COLO829 (cell line): ENCODE measurements at places on chromosomes 7 and 10.

DNA sequence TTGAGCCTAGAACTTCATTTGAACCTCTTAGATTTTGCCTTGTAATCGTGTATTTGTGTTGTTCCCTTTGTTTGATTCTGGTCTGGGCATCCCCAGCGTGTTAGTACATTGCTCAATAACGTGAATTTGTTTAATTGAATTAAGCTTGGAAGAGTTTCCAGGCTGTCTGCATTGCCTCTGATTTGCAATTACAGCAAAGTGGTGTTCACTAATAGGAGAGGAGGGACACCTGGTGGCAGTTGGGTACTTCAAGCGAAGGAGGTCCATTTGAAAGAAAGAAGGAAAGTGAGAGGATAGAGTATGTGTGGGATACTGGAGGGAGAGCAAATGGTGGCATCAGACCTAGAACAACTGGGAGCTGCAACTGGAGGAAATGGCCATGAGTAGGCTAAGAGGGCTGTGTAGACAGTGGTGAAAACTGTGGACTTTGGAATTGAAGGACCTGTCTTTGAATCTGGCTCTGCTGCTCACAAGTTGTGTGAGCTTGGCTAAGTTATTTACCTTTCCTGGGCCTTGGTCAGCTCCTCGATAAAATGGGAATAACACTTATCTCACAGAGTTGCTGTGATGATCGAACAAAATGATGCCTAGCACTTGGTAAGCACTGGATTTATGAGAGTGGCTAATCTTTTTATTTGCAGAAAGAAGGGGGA is 15.1 kb downstream of the LSMEM1 start:
- DNase-seq: no peak

DNA sequence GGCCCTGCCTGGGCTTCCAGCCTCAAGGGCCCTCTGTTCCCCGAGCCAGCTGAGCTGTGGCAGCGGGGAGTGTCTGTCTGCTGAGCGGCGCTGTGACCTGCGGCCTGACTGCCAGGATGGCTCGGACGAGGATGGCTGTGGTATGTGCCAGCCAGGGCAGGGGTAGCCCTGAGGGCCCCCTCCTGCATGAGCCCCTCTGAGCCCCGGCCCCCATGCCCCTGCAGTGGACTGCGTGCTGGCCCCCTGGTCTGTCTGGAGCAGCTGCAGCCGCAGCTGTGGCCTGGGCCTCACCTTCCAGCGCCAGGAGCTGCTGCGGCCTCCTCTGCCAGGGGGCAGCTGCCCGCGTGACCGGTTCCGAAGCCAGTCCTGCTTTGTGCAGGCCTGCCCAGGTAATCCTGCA is 28.4 kb upstream of the ZNF467 start:
- DNase-seq: no peak

DNA sequence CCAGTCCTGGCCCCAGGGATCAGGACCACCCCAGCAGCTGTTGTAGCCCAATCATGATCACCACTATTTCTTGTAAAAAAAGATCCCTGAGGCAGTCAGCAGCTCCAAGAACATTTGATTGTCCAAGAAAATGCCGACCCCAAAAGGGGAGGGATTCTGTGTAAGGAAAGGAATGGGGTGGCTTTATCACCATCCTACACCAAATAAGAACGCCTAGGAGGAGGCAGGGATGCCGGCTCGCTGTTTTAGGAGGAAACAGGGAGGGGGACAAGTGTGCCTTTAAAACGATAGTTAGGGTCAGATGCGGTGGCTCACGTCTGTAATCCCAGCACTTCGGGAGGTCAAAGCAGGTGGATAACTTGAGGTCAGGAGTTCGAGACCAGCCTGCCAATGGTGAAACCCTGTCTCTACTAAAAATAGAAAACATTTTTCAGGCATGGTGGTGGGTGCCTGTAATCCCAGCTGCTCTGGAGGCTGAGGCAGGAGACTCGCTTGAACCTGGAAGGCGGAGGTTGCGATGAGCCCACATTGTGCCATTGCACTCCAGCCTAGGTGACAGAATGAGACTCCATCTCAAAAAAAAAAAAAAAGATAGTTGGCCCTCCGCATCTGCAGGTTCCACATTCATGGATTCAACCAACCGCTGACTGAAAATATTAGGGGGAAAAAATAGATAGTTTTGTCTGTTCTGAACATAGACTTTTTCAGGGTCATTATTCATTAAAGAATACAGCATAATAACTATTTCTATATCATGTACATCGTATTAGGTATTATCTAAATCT is 63.6 kb downstream of the PDIA4 start:
- no peak for DNase-seq

DNA sequence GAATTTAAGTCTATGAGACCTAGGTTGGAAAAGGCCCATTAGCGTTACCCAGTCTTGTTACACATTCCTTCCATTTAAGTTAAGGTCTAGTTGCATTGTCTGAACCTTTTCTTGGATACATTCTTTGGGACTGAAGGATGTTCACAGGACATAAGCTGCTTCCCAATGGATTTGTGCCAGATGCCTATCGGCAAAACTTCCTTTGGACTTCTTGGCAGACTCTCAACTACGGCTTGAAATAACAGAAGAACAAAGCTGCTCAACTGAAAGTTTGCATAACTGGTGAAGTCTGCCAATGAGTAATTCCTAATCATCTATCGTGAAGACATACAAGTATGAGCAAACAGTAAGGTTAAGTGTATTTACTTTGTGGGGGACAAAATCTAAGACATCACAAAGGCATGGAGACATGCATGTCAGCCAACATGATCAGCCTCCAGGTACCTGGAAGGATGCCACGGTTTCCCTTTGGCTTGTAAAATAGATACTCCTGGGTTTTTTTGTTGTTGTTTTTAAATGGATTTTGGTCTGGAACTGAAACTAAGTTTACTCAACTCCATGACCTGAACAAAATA is 35.4 kb downstream of the MALSU1 start:
- peak; percentile 98 for DNase-seq

DNA sequence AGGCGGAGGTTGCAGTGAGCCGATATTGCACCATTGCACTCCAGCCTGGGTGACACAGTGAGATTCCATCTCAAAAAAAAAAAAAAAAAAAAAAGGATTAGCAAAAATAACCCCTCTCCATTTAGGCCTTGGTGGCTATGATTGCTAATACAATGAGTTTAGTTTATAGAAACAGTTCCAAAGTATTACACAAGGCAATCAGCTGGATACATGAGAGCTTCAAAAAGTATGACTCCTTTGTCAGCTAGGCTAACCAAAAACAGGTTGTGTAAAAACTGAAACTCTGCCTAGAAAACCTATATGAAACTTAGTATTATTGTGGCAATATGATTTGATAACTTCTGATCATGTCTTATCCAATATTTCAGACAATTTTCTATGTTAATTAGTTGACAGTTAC is 57.2 kb downstream of the SUGCT start:
- DNase-seq: no peak

GRCh38 chr7:49707891-49708290 is 65.5 kb upstream of the VWC2 start:
- no peak for DNase-seq
